ENCODE measurements at places on chromosomes 2 and 18. TPM values are rescaled to one million over a fixed set of nuclear protein-coding genes. Genes with fewer than 3 reads are reported as not detected.

DNA sequence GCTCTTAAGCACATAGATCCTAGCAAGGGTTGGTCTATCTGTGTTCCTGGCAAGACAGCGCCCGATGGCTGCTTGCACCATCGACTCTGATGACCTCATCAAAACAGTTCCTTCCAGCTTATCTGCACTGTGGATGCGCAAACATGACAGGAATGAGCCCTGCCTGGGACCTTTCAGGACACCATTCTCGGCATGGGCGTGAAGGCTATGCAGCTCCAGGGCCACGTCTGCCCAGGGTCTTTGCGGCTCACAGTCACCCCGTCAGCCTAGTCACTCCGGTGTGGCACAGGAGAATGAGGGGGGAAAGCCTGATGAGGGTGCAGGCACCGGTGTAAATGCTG is 147.8 kb upstream of the TWIST2 start:
- no peak for ATAC-seq

- ATAC-seq, result peak; percentile 39
These were observed 34.8 kb downstream of the ADNP2 start for GRCh38 chr18:80143881-80144280.

Gene GCC2
- total RNA-seq, result 32.4 TPM

DNA sequence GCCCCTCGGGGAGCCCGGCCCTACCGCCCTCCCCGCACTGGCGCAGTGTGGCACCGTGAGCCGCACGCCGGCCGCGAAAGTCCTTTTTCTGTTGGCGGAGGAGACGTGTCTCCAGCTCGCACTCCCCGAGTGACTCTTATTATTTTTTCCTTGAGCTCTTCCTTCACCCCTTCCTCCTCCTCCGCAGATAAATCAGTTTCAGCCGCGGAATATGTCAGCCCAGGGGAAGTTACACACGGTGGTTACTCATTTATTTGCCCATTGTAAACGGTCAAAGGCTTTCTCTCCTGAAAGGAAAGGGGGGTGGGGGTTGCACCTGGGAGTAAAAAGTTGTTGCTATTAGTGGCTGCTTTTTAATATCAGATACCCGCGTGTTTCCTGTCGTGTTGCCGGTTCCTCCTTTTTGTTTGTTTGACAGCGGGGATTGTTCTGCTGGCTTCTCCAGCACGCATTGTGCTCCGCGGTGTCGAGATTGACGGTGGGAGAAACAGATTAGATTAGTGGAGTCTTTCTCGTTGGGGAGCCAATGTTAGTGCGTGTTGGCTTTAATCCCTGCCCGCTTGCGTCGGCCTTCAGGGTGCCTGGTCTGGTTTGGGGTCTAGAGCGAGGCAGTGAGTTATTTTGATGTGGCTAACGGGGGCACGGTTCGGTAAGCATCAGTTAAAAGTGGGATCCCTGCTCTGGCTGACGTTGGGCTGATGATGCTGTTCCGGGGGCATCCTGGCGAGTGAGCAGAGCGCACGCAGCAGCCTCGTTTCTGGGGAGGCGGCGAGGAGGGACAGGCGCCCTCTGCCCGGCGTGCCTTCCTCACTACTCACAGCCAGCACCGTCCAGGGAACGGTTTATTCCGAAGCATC is 1.6 kb downstream of the CRIM1 start:
- ATAC-seq, result peak; percentile 73

- no peak for ATAC-seq
These were observed 259.6 kb downstream of the HDAC4 start for GRCh38 chr2:239141021-239141760.

Gene NABP1
- 98.4 TPM for total RNA-seq

DNA sequence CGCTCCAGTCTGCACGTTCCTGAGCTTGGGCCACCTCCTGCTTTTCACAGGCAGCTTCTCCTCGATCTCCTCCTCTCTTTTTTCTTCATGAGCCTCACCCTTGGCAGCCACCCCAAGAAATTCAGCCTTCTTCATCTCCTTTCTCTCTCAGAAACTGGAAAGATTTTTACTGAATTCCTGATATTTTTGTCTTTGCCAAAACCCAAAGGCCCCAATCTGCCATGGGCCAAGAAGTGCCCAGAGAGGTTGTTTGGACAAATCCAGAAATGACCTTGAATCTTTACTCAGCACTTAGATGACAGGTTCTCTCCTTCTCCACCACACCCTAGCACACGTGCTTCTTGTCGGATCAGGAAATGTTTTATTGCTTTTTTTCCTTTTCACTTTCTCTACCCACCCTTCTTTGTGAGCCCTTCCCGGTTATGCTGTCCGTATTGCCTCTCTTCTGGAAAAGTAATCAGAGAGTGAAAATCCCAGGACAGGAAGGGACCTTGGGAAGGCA is 134.5 kb upstream of the TNP1 start:
- ATAC-seq, result no peak

Gene QPCT
- 0.71 TPM for total RNA-seq

Gene SLC8A1
- total RNA-seq, result 0.45 TPM

Gene LIMS3
- 0.65 TPM for total RNA-seq
